Hepatocyte (in vitro differentiated cells): ENCODE measurements at places on chromosomes 11 and 22. TPM values are rescaled to one million over a fixed set of nuclear protein-coding genes. Genes with fewer than 3 reads are reported as not detected.

DNA sequence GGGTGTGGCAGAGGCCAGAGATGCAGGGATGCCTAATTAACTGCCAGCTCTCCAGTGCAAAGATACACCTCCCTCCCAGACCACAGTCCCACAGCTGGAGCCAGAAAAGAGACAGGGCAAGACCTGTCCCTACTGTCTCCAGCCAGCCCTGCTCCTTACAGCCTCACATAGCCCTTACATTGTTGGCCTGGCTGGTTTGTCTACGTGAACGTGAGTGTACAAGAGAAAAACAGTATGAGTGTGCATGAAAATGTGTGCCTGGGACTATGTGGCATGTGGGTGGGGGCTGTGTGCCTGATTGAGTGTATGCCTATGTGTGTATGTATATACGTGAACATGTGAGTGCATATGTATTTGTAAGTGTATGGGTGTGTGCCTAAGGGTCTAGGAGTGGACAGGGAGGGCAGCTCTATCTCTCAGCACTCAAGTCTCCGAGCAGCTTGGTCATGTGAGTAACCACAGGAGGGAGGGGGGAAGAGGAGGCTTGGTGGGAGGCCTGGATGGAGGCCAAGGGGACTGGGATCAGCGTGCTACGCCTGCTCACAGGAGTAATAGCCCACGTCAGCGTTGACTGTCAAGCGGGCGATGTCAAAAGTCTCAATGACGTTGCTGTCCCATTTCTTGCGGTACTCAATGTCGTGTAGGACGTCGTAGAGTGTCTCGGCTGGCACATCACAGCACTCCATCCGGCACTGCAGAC lies 6.6 kb upstream of the ARAP1 start:
- DNase-seq: peak; percentile 69

DNA sequence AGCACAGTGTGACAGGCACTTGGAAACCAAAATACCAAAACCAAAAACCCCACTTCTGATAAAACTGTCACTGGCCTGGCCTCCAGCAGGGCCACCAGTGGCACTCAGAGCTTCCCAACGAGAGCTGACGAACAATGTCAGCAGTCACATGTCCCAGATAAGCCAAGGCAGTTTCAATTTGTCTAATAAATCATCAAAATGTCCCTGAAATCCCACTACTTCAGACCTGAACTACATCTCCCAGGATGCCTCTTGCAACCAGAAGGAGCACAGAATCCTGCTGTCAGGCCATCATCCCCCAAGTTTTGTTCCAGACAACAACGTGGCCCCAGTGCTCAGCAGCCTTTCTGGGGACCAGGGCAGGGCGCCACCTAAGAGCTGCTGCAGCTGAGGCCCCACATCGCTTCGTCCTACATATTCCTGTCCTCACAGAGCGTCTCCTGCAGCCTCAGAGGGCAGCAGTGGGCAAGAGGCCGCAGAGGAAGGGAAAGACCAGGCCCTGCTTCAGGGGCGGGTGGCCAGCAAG lies 25.1 kb downstream of the LRFN4 start:
- no peak for DNase-seq

The SCGB1D2 gene
- polyA plus RNA-seq: not detected in 2 replicates

GRCh38 chr11:1345737-1346513 lies 36.5 kb upstream of the TOLLIP start:
- no peak for DNase-seq

GRCh38 chr11:95589893-95590612 lies 199.5 kb downstream of the FAM76B start:
- DNase-seq: no peak

- DNase-seq: peak; percentile 36
Measured at GRCh38 chr22:24144056-24144777, 37.1 kb upstream of the SUSD2 start.

The SPA17 gene
- 3.8 and 5.8 TPM in 2 replicates for polyA plus RNA-seq

DNA sequence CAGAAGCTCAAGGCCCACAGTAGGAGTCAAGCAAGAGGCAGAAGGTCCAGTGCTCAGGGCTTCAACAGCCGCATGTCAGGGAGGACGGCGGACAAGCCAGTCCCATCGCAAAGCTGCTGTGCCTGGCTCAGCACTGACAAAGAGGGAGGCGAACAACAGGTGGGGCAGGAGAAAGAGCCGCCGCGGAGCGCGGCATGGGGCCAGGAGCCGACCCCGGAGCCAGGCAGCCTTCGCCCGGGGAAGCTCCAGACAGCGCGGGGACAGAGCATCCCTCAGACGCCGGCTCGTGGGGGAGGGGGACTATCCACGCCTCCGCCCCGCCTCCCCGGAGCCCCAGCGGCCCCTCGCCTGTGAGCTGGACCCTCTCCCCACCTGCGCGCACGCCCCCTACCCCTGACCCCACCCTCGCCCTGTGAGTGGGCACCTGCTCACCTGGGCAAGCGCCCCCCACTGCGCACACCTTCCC lies 369 bp downstream of the DHCR7 start:
- DNase-seq: peak; percentile 73

- no peak for DNase-seq
Measured at GRCh38 chr22:50525858-50526107, 385 bp upstream of the SCO2 start.

The RIMBP3C gene
- 0.05 TPM in 1 of 2 replicates, not detected in the other for polyA plus RNA-seq

The PLAAT5 gene
- 0.18 and 0.95 TPM in 2 replicates for polyA plus RNA-seq

DNA sequence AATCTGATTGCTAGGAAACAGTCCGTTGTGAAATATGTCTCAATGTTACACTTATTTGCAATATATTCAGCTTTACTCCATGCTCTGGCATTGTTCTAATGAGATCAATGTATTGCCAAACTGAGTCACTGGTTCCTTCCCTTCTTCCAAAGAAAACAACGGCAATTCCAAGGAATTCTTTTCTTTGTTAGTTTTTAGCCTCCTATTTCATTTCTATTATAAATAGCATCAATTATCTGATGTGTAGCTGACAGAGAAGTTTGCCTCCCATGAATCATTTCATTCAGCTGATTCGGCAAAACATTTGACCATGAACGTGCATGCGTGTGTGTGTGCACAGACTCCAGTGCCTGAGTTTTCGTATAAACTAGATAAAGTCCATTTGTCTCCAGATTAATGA lies 346.8 kb downstream of the ETS1 start:
- no peak for DNase-seq
